ENCODE measurements at places on chromosomes 6 and 20.

GRCh38 chr6:37698264-37699137 lies 818 bp upstream of the MDGA1 start:
- DNase-seq, result peak; percentile 29

- no peak for DNase-seq
These were observed 89.4 kb downstream of the DTNBP1 start for GRCh38 chr6:15573384-15573783.

- DNase-seq, result no peak
These were observed 27.9 kb downstream of the FOXO3 start for GRCh38 chr6:108588586-108588985.

DNA sequence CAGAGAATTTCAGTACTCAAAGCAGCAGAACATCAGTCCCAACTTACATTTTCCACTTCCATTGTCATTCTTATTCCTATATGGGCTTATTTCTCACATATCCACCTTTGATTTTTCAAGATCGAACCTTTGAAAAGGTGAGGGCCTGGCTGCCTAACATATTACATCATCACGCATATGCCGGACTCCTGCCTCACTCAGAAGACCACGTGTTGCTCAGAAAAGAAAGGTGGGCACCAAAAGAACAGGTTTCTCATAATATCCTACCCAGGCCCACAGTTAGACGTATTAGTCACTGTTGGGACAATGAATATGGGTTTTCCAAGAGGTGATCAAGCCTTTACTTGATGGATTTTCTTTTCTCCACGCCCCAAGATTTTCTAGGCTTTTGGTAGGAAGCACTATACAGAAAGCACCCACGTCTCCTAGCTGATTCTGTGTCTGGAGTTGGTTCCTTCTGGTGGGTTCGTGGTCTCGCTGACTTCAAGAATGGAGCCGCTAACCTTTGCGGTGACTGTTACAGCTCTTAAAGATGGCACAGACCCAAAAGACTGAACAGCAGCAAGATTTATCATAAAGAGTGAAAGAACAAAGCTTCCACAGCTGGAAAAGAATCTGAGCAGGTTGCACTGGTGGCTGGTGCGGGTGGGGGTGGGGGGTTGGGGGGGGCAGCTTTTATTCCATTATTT lies 168.9 kb downstream of the ATXN1 start:
- no peak for DNase-seq

DNA sequence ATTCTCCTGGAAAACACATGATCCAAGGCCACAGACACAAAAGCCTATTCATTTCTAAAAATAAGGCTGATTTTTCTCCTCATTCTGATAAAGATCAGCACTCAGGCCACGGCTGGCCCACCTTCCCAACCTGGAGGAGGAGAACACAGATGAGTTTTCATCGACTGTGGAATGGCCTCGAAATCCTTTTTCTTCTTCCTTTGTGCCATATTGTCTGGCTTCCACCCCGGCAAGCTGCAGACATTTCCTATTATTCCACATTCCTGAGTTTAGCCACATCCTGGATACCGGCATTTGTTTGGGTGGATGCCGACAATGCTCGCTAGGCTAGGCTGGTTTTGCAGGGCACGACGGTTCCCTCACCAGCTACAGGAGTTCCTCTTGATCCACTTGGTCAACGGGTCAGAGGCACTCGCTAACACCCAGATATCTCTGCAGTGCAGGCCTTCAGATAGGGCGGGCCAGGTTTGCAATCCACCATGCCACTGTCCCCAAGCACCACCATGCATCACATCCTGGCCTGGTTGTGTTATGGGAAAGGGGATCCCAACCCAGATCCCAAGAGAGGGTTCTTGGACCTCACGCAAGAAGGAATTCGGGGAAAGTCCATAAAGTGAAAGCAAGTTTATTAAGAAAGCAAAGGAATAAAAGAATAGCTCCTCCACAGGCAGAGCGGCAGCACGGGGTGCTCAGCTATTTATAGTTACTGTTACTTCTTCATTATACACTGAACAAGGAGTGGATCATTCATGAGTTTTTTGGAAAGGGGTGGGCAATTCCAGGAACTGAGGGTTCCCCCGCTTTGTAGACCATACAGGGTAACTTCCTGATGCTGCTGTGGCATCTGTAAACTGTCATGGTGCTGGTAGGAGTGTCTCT lies 4.2 kb upstream of the CTSZ start:
- peak; percentile 47 for DNase-seq

GRCh38 chr6:112881828-112882780 lies 535.0 kb downstream of the RFPL4B start:
- no peak for DNase-seq

DNA sequence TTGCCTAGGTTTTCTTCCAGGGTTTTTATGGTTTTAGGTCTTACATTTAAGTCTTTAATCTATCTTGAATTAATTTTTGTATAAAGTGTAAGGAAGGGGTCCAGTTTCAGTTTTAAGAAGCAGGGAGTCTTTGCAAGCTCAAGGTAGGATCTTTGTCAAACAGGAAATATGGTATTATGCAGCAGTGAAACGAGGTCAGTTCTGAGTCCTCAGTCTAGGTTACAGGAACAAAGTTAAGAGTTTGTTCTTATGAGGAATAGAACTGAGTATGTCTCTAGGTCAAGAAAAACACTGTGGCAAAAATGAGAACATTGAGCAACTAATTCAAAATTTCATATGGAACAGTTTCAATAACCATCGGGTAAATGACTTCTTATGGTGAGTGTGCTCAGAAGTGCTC lies 63.6 kb downstream of the GCLC start:
- DNase-seq, result no peak

GRCh38 chr20:10553326-10553984 lies 118.3 kb downstream of the SLX4IP start:
- DNase-seq, result peak; percentile 62

DNA sequence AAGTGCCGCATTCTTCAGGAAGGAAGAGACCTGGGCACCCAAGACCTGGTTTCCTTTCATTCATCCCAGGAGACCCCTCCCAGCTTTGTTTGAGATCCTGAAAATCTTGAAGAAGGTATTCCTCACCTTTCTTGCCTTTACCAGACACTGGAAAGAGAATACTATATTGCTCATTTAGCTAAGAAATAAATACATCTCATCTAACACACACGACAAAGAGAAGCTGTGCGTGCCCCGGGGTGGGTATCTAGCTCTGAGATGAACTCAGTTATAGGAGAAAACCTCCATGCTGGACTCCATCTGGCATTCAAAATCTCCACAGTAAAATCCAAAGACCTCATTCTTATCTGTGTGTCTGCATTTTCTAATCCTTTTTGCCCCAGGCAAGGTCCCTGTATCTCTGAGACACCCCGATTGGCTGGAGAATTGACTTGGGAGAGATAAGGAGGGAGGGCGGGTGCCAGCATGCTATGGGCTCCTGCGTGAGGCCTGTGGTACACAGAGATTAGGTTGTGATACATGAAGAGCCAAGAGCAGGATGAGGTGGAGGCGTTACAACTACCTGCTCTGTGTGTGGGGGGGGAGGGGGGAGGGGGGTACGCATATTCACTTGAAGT lies 4.8 kb downstream of the MUC21 start:
- no peak for DNase-seq

DNA sequence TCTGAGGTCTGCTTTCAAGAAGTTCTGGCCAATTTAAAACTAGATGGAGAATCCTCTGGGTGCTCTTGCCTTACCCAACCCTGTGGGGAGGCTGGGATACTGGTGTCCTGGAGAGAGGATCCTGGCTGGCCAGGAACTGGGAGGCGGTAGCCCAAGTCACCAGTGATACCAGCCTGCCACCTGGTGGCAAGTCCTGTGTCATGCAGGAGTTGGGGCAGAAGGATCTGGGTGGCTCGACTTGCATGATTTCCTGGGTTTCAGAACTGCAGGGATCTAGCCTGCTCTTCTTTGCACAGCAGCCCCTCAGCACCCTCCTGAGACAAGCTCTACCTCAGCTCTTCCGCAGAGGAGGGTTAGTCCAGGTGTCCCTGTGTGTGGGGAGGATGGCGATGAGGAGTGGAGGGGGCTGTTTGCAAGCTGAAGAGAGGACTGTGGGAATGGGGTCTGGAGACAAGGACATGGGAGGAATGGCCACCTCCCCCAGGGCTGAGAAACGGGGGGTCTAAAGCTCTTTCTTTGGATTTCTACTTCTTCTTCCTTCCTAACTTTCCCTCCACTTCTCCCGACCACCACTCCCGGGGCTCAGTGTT lies 4.2 kb downstream of the KCNK17 start:
- DNase-seq, result peak; percentile 65

- DNase-seq, result no peak
These were observed 68.3 kb upstream of the BTBD3 start for GRCh38 chr20:11849270-11849915.

- no peak for DNase-seq
These were observed 337.4 kb downstream of the GRIK2 start for GRCh38 chr6:101730954-101731353.

- no peak for DNase-seq
These were observed 3.1 kb downstream of the PBOV1 start for GRCh38 chr6:138215093-138215782.

GRCh38 chr6:12903246-12903645 lies 186.7 kb downstream of the PHACTR1 start:
- DNase-seq, result no peak

GRCh38 chr20:63858393-63859165 lies 2.7 kb upstream of the ABHD16B start:
- DNase-seq, result no peak

DNA sequence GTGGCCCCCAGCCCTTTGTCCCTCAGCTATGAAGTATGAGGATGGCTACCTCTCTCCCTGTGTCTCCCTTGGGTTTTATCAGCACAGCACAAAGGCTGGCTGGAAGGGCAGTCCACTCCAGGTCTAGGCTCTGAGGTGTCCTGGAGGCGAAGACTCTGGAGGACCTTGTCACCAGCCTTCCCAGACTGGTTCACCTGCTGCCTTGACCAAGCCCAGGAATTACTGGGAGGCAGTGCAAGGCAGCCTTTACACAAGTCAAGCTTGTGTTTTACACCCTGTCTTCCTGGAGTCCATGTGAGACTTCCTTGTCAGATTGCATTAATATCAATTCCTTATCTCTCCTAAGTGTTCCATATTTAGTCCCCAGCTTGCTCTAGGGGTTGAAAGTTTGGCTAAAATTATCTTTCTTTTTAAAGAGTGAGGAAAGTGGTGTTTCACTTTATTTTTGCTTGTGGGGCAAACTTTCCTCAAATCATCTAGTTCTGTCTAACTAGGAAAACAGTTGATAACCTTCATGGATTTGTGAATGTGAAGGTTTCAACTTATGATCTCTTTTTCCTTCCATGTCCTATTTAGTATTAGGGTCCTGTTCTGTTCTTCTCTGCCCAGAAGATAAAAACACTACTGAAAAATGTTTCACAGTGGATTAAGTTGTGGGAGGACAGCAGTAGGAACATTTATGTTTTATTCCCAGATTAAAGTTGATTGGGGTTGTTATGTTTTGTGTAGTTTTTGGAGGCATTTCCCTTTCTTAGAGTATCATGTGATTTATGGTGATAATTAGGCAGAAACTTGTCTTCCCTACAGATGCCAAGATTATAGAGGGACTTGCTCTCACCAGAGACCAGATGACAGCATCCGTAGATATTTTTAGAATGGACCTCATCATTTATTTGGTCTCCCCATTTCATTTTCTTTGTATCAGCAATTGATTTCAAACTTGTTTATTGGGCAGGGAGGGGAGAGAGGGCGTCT lies 114.8 kb downstream of the FOXO3 start:
- DNase-seq, result no peak

- DNase-seq, result no peak
These were observed 86.6 kb upstream of the RPS6KA2 start for GRCh38 chr6:166713434-166714186.

GRCh38 chr6:5766260-5766659 lies 240.5 kb downstream of the NRN1 start:
- no peak for DNase-seq

DNA sequence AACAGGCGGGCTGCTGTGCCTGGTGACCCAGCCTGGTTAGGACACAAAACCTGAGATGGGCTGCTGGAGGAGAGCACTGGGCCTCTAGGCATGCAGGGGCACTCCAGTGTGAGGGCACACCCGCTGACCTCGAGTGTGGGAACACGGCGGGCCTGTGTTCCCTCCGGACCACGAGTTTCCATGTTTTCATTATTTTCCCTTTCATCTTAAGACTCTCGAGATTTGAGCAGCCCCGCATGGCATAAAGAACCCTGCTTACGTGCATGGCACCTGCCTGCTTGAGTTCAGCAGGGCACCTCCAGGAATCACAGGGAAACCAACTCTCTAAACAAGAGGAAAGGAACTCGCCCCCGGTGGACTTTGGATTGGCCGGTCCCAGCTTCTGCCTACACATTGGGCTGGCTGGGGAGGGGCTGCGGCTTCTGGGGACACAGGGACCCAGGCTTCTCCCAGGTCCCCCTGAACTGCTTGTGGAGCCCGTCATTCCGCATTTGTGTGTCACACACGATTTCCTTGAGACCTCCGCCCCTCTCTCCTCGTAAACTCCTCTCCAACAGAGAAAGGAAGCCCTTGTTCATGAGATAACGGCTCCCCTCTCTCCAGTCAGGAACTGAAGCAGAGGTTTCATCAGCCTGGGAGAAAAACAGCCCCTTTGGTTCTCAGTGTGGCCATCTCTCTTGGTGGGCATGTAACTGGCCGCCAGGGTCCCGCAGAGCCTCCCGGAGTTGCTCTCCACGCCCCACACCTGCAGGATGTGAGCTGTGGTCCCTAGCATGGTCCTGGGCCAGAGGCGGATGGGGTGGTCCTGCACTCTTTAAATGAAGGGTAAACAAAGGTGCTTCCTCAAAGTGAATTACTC lies 181.8 kb downstream of the TTLL2 start:
- DNase-seq, result no peak

DNA sequence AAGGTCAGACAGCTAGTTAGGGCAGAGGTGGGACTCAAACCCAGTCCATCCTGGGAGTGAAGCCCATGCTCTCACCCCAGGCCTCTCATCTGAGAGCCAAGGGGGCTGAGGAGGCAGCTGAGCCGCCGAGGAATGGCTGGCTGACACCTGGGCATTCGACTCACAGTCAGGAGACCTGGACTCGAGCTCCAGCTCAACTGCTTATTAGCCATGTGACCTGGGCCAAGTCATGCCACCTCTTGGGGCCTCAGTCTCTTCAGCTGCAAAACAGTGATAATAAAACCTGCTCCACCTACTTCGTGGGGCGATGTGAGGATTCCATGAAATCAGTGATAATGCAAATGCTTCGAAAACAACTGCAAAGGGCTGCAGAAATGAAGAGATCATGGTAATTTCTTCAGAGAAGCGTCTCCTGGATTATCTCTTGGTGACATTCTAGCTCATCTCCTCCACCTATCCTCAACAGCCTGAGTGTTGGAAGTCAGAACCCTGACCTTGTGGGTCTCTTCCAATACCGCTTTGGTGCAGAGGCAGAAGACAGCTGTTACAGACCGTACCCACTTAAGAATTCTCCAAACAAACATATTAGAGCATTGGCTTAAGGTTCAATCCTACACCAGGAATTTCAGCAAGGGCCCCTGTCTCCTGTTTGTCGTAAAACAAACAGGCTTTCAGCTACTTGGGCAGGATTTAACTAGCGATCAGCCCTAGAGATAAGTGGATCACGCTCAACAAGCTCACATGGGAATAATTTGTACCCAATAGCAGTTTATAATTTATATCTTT lies 60.0 kb upstream of the PIM1 start:
- DNase-seq, result no peak

GRCh38 chr6:79076160-79076559 lies 1.9 kb downstream of the PHIP start:
- DNase-seq, result no peak

Measured in activated CD4-positive, alpha-beta T cell treated with anti-CD3 and anti-CD28 coated beads, Interleukin-2, amount 10 ng/mL, durations not matched to agents 7 days and 5 days (primary cell).